ENCODE measurements at places on chromosomes 2 and 18. TPM values are rescaled to one million over a fixed set of nuclear protein-coding genes. Genes with fewer than 3 reads are reported as not detected.

GRCh38 chr18:35861367-35862118 lies 110.9 kb upstream of the RMP24 start:
- peak overlapping the region; percentile 69 for H3K27ac ChIP-seq
- DNase-seq, result no peak
- H3K27me3 ChIP-seq, result no peaks in the 10 kb centered on the region
- no peaks in the 10 kb centered on the region for H3K36me3 ChIP-seq
- H3K4me3 ChIP-seq, result no peak overlapping the region
- H3K4me1 ChIP-seq, result no peaks in the 10 kb centered on the region

DNA sequence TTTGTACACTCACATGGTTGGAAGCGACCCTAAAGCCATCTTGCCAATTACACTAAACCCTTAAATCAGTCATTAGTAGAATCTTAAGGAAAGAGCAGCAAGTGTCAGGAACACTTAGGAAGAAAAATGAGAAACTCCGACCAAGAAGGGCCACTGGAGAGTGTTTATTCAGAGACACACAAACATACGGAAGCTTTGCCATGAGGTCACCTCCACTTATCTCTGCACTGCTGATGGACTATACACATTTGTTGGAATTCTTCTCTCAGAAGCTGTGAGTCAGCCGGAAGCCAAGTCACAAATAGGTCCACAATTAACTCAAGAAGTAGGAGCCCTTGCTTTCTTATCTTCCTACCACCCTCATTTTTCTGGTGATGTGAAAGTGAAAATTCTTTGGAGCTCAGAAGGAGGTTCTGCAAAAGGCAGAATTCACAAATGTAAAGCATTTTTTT lies 21.6 kb downstream of the BMP10 start:
- no peaks in the 10 kb centered on the region for H3K36me3 ChIP-seq
- H3K4me3 ChIP-seq, result no peak overlapping the region
- H3K27ac ChIP-seq, result no peak overlapping the region
- H3K4me1 ChIP-seq, result no peaks in the 10 kb centered on the region
- DNase-seq, result no peak

Gene TUBB8B
- total RNA-seq, result not detected

- H3K4me3 ChIP-seq, result no peak overlapping the region
- peak; percentile 78 for DNase-seq
- peak overlapping the region; percentile 77 for H3K27ac ChIP-seq
- H3K4me1 ChIP-seq, result peaks cover 15% of the 10 kb centered on the region
- H3K27me3 ChIP-seq, result peaks cover 52% of the 10 kb centered on the region
- peaks cover 4% of the 10 kb centered on the region for H3K36me3 ChIP-seq
Measured at GRCh38 chr2:66578054-66578686, 143.2 kb downstream of the MEIS1 start.

- no peaks in the 10 kb centered on the region for H3K36me3 ChIP-seq
- H3K27ac ChIP-seq, result no peak overlapping the region
- DNase-seq, result no peak
- no peaks in the 10 kb centered on the region for H3K27me3 ChIP-seq
Measured at GRCh38 chr2:172280571-172281361, 146.6 kb upstream of the ITGA6 start.

Gene KYNU
- 18.7 TPM for total RNA-seq

GRCh38 chr2:214772443-214773015 lies 37.0 kb downstream of the BARD1 start:
- peaks cover 35% of the 10 kb centered on the region for H3K36me3 ChIP-seq
- no peak overlapping the region for H3K4me3 ChIP-seq
- no peaks in the 10 kb centered on the region for H3K27me3 ChIP-seq
- H3K4me1 ChIP-seq, result no peaks in the 10 kb centered on the region

GRCh38 chr18:22355598-22355997 lies 62.1 kb downstream of the CTAGE1 start:
- no peak overlapping the region for H3K4me3 ChIP-seq
- DNase-seq, result no peak

- DNase-seq, result no peak
- peaks cover 9% of the 10 kb centered on the region for H3K4me1 ChIP-seq
- no peaks in the 10 kb centered on the region for H3K36me3 ChIP-seq
Measured at GRCh38 chr2:239388236-239389151, 12.3 kb downstream of the HDAC4 start.

DNA sequence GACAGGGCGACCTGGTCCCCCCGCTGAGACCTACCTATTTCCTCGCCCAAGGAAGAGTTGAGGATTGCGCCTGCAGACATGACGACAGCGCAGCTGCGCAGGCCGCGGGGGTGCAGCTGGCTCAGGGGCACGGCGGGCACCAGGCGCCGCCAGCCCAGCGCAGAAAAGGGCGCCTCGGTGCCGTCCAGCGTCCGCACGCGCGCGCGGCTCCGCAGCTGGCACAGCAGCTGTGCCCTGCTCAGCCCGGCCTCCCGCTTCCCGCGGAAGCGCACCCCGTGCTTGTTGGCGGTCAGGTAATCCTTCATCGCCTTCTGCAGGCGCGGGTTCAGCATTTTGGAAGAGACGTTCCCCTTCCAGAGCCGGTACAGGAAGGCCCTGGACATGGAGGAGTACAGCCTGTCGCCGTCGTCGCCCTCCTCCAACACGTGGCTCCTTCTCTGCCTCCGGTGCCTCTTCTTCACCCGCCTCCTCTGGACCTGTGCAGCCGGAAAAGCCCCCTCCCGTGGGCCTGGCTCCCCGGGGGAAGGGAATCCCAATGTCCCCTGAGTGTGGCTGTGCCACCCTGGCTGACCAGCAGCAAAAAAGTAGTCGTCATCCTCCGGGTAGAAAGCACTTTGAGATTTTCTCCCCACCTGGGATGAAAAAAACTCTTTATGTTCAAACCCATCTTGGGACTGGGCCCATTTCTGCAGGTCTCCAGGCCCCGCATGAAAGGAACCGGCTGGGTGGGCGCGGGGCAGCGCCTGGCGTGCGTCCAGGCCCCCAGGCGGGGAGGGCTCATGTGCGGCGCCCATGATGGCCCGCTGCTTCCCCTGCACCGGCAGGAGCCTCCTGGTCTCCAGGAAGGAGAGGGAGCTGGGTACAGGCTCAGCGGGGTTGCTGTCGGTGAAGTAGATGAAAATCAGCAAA lies 42.7 kb downstream of the ST6GAL2 start:
- no peak overlapping the region for H3K4me3 ChIP-seq
- H3K4me1 ChIP-seq, result no peaks in the 10 kb centered on the region
- H3K27me3 ChIP-seq, result no peaks in the 10 kb centered on the region
- H3K36me3 ChIP-seq, result no peaks in the 10 kb centered on the region
- DNase-seq, result no peak

Gene CRYBA2
- total RNA-seq, result not detected

DNA sequence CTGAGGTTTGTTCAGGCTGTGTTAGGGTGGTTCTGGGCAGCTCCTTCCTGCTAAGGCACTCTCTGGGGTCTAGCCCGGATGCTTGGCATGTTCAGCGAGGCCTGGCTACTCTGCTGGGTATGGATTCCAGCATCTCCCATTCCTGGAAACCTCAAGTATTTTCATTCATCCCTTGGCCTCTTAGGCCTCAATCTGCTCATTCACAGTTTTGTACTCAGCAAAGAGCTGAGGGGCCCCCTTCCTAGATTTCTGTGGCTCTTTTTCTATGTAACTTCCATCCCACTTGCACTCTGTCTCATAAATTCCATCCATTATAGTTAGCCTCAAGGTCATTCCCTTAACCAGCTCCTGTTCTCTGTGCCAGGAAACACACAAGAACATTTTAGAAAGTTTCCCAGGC lies 798.8 kb upstream of the HS6ST1 start:
- no peak for DNase-seq
- H3K4me1 ChIP-seq, result no peaks in the 10 kb centered on the region
- H3K27ac ChIP-seq, result no peak overlapping the region
- H3K27me3 ChIP-seq, result no peaks in the 10 kb centered on the region

Gene TEX44
- not detected for total RNA-seq

- no peaks in the 10 kb centered on the region for H3K4me1 ChIP-seq
- H3K27ac ChIP-seq, result no peak overlapping the region
- H3K36me3 ChIP-seq, result no peaks in the 10 kb centered on the region
- no peak for DNase-seq
- no peaks in the 10 kb centered on the region for H3K27me3 ChIP-seq
Measured at GRCh38 chr2:177929662-177930522, 142.7 kb downstream of the PDE11A start.

Gene KCNG2
- 0.80 TPM for total RNA-seq
